ENCODE measurements at places on chromosomes 1 and 21. TPM values are rescaled to one million over a fixed set of nuclear protein-coding genes. Genes with fewer than 3 reads are reported as not detected.

Gene C1orf105
- total RNA-seq, result not detected

Gene CEP85
- 9.1 TPM for total RNA-seq

GRCh38 chr1:93164816-93165215 is 15.4 kb downstream of the TMED5 start:
- H3K4me1 ChIP-seq, result no peaks in the 10 kb centered on the region
- DNase-seq, result peak; percentile 2
- H3K27me3 ChIP-seq, result no peaks in the 10 kb centered on the region
- no peak overlapping the region for H3K4me3 ChIP-seq

DNA sequence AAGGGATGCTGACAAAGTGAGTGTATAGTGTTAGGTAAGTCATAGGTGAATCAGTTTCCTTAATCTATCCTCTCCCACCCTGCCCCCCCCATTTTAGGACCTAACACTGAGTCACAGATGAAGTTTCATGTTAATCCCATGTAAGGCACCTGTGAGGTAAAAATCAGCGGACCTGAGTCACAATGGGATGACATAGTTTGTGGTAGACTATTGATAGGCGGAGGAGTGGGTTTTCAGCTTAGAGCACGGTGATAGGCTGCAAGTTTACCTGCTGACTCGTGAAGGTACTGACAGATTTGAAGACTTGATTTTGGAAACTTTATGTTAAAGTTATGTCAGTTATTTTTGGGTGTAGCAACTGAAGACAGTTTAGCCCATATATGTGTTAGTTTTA is 1.7 kb downstream of the TOR1AIP1 start:
- peak overlapping the region; percentile 100 for H3K27ac ChIP-seq
- DNase-seq, result no peak
- H3K4me1 ChIP-seq, result peaks cover 16% of the 10 kb centered on the region
- peak overlapping the region; percentile 97 for H3K4me3 ChIP-seq

- H3K36me3 ChIP-seq, result peaks cover 8% of the 10 kb centered on the region
- no peaks in the 10 kb centered on the region for H3K27me3 ChIP-seq
- DNase-seq, result no peak
- H3K4me1 ChIP-seq, result peaks cover 56% of the 10 kb centered on the region
- H3K4me3 ChIP-seq, result no peak overlapping the region
Measured at GRCh38 chr1:243246916-243247315, 8.2 kb downstream of the CEP170 start.
